GM18507 (cell line): ENCODE measurements at places on chromosomes 4 and X.

DNA sequence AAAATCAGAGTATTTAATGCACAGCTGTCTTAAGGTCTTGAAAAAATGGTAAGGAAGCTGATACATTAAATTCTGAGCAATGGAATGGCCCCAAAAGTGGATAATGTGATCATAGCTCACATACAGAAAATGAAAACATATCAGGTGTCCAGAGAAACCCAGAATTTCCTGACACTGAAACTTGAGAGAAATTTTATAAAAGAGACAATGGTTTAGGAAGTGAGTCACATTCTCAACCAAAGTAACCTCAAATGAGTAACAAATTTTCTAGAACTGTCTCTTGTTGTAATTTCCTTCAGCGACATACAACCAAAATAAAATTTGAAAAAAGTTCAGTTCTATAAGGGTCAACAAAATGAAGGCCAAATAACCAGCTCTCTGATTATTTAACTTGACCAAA lies 37.4 kb upstream of the PACRGL start:
- DNase-seq, result no peak

GRCh38 chr4:1711055-1711570 lies 1.0 kb downstream of the SLBP start:
- DNase-seq, result no peak

GRCh38 chr4:78749972-78750727 lies 26.0 kb upstream of the BMP2K start:
- DNase-seq, result no peak

GRCh38 chr4:27198246-27198645 lies 337.6 kb downstream of the STIM2 start:
- DNase-seq, result no peak

DNA sequence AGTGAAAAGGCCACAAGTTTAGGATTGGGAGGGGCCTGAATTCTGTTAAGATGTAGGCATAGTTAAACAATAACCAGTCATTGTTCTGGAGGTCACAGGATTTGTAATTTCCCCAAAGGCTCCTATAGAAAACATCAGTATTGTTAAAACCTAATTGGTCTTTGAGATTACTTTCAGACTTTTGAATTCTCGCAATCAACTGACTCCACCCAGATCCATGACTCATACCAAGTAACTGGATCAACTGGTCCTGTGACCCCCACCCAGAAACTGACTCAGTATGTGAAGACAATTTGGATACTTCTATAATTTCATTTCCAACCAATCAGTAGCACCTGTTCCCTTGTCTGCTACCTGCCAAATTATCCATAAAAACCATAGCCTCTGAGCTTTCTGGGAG lies 28.4 kb downstream of the MAGEB16 start:
- no peak for DNase-seq

- peak; percentile 65 for DNase-seq
These were observed 10.1 kb downstream of the FGFRL1 start for GRCh38 chr4:1021386-1022050.

DNA sequence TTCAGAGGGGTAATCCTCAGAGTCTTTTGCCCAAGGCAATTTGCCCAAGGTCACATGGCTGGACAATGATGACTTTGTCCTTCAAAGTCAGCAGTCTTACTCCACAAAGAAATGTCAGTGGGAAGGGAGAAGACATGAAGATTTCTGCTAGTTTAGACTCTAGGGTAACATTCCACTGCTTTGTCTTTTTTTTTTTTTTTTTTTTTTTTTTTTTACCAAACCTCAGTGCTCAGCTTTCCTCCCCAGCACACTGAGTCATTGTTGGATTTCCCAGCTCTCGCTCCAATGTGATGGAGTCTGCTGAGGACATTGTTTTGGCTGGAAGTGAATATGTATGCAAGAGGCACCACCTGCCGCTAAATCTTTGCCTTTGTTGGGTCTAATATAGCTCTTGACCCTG lies 7.2 kb upstream of the C1QTNF7 start:
- no peak for DNase-seq

- no peak for DNase-seq
These were observed 2.0 kb upstream of the TMPRSS11D start for GRCh38 chr4:67885762-67886161.

- DNase-seq, result no peak
These were observed 82.4 kb upstream of the BMP3 start for GRCh38 chr4:80948141-80948540.

DNA sequence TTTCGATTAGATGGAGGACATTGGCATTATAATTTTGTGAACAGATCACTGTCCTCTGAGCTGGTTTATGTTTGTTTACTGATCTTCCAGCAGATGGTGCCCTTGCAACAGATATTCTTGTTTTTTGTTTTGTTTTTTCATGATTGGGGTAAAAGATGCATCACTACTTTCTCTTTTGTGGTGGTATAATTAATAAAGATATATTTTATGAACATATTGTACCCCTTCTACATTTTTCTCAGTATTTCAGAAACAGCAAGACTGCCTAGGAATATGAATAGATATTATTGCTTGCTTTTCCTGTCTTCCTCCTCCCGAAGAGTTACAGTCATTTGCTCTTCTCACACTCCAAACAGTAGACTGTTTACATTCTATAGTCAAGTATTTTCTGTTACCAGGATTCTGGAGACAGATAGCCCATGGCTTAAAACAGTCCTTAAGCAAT lies 905.2 kb downstream of the TRAM1L1 start:
- DNase-seq, result no peak

DNA sequence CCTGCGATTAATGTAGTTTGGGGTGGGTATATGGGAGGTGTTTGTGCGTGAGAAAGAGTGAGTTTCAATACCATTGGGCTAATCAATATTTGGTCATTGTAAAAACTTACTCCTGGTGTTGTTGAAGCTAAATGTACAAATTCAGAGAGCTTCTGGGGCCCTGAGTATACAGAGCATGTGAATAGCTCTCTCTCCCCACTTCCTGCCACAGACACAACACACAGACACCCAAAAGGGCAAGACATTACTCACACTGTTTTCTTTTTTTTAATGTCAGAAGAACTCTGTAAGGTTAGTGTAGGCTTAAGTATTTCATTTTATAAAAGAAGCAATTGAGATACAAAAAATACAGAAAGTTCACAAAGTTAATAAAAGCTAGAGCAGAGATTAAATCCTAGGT lies 151.3 kb upstream of the KCNIP4 start:
- no peak for DNase-seq

- no peak for DNase-seq
These were observed 63.1 kb upstream of the GPR78 start for GRCh38 chr4:8516996-8517550.

DNA sequence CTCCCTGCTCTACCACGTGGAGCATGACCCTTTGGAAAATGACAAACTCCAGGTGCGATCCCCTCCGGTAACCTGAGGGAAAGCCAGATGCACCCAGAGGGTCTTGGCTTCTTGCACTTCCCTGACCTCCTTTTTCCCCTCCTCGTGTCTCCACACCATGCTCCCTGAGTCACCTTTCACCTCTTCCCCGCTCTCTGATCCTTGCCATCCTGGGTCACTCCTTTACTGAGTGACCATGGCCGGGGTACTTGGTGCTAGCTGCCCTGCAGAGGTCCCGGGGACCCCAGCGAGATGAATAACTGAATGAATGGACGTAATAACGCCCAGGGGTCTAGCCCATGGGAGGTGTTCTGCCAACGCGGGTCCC lies 401 bp upstream of the ZFP92 start:
- no peak for DNase-seq
